ENCODE measurements at places on chromosomes 4 and X.
A peak's percentile ranks its signal among the peaks of the same experiment; 100 is the strongest.

GRCh38 chr4:7818399-7818911 lies 121.2 kb downstream of the AFAP1 start:
- peak; percentile 57 for DNase-seq

DNA sequence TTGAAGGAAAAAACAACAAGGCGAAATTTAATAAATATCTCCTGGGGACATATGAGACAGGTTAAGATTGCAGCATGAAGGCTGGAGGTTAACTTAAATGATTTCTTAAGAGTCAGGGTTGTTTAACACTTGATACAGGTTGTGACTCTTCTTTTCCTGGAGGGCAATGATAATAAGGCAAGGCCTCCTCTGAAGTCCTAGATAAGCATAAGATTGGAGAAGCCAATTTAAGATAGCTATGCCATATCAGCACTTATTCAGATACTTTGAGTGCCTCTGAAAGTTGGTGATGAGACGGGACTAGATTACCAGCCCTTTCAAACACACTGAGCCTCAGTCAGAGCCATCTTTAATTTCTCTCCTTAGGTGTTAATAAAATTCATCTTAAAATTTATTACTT lies 350.8 kb downstream of the FBXO8 start:
- DNase-seq, result no peak

GRCh38 chr4:8821151-8821950 lies 50.3 kb downstream of the HMX1 start:
- DNase-seq, result no peak

- no peak for DNase-seq
These were observed 154.4 kb downstream of the EFNB1 start for GRCh38 chrX:68983004-68983857.

- DNase-seq, result no peak
These were observed 8.3 kb downstream of the HCCS start for GRCh38 chrX:11119313-11119943.

DNA sequence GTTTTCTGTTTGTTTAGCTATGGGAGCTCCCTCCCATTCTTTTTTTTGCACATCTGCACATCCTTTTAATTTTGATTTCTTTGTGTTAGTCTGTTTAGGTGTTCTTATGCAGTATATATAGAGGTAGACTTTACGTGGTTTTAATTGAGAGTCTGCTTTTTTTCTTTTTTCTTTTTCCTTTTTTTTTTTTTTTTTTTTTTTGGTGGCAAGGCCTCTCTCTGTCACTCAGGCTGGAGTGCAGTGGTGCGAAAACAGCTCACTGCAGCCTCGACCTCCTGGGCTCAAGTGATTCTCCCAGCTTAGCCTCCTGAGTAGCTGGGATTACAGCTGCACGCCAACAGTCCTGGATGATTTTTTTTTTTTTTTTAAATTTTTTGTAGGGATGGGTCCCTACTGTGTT lies 68.2 kb downstream of the FAM193A start:
- DNase-seq, result no peak

- no peak for DNase-seq
These were observed 88.5 kb downstream of the PAPSS1 start for GRCh38 chr4:107631560-107631959.

- DNase-seq, result no peak
These were observed at the start of gene SH2D1A for GRCh38 chrX:124346117-124346876. Gene SH2D1A (plus strand): TSS chrX:124346563. CDS start chrX:124346643, 80 bp downstream.

DNA sequence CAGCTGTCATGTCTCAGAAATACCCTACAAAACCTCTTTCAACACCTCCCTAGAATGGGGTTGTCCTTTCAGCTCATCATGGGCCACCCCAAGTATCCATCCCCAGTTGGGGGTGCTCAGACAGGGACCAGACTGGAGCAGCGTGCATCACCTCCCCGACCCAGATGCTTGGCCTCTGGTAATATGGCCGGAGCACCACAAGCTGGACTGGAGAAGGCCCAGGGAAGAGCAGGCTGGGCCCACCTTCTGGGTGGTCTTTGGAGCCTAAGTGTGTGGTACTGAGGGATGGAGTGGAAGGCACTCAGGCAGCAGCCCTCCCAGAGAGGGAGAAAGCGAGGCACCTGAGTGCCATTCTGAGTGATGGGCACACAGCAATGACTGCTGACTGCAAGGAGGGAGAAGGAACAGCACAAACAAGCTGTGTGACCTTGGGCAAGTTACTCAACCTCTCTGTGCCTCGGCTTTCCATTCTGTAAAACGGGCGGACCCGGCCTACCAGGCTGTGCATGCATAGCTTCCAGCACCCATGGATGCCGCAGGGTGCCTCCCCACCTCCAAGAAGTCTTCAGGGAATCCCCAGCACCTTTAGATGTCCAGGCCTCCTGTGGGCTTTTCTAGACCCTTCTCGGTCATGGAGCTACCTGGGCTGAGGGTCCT lies 228.2 kb downstream of the AFAP1 start:
- DNase-seq, result no peak

DNA sequence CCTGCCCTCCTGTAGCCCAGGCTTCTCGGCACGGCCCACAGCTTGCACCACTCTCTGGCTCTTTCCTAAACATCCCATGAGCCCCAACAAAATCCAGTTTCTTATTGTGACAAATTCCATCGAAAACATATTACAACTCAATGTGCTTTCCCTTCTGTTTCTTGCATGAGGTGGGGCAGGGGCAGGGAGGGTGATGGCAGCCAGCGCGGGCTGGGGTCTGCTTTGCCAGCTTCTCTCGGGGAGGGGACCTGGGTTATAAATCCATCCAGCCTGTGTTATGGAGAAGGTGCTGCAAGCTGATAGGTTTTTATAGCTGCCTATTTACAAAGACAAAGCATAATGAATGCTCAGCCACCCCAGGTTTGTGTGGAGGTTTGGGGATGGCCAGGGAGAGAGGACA lies 21.1 kb downstream of the PPP2R2C start:
- DNase-seq, result no peak

DNA sequence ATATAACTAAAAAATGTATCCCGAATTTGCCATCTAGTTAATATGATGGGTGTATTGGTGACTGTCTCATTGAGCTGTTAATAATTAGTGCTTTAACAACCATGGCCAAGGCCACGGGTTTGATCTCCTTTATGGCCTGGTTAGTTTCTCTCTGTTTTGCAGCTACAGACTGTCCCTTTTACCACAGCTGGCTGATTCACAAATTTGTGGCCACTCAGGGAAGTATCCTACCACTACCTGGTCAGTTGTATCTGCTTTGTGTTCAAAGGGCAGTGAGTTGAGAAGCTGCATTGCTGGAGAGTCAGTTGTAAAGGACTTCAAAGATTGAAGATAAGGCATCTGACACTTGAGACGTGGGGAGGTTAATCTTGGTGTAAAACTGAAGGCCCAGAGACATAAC lies 219.1 kb upstream of the BMP3 start:
- DNase-seq, result no peak

DNA sequence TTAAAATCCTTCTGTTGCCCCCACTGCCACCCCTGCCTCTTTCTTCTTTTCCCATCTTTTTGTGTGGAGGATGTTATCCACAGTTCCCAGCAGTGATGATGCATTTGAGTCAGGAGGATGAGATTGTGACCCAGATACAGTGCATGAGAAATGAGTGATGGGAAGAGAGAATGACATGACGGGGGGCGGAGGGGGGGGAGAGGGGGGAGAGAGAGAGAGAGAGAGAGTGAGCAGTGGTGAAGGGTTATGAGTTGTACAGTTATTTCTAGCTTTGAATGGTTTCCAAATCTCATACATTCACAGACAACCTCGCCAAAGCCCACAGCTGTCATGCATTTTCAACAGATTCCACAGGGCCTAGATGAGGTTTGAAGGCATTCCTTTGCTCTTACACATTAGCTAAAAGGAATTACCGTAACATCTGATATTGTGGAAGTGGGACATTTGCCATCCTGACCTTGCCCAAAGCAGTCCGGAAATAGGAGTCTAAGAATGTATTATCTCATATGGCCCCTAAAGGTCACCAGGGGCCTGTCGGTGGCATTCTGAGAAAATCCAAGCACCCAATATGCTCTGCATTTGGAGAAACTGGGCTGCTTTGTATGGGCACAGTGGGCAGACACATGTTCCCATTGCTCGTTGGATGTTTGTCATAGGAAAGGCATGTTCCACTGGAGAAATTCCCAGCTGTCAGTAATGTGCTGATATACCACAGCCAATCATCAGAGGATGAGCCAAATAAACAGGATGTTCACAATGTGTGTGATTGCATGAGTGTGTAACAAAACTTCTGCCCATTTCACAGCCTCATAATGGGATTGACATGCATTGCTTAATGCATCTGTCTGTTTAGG lies 435.8 kb downstream of the SPRY1 start:
- DNase-seq, result peak; percentile 100

DNA sequence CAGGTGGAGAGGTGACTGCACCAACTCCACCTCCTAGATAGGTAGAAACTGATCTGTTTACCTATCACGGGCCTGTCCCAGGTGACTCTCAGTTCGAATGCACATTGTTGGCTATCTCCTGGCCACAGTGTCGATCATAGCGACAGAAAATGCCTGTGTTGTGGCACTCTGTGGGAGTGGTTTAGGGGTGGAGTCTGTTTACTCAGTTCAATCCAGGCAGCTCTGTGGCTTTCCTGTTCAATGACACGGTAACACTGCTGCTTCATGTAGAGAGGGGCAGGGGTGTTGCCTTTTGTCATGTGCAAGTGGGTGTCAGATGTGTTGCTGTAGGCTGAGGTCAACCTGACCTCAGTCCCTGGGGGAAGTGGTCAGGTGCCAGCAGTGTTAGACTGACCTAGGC lies 1602.4 kb downstream of the TECRL start:
- DNase-seq, result no peak

- no peak for DNase-seq
These were observed 100.8 kb downstream of the SYTL5 start for GRCh38 chrX:38106991-38107655.

- no peak for DNase-seq
These were observed 11.5 kb upstream of the GPM6B start for GRCh38 chrX:13828392-13828791.

- peak; percentile 25 for DNase-seq
These were observed 366.0 kb upstream of the FGF13 start for GRCh38 chrX:139077281-139078250.

DNA sequence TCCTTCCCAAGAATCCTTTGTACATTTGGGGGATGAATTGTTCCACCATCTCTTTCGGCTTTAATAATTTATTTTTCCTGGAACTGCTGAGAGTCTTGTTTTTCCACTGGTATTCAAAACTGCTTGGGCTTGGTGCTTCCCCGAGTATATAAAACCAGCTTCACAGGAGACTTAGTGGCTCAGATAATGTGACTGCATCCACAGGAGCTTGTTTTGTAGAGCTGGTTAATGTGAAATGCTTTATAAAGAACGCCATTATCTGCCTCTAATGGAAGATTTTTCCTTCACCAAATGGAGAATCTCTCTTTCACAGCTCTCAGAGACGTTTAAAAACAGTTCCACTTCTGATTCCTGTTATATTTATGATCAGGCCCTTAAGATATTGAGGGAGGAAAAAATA lies 935.5 kb downstream of the RAB28 start:
- DNase-seq, result no peak

GRCh38 chrX:106615041-106615440 lies 3.3 kb downstream of the RADX start:
- no peak for DNase-seq

GRCh38 chr4:138751309-138751708 lies 264.3 kb upstream of the NOCT start:
- DNase-seq, result peak; percentile 85

DNA sequence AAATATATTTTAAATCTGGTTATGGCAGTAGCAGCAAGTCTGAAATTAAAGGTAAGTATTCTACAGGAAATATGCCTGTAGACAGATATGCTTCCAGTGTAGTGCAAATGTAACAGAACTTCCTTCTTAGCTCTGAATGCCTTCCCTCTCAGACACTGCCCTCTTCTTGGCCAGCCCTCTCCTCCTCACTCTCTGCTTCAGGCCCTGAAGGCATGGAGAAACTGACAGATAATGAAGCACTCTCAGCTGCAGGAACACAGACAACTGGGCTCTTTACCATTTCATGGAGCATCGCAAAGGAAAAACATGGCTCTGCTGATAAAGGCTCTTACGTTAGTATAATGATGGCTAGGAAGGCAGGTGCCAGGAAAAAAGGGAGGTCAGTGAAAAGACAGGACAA lies 431.5 kb upstream of the RASGEF1B start:
- DNase-seq, result no peak

GRCh38 chr4:119626420-119626819 lies 2.2 kb downstream of the PDE5A start:
- DNase-seq, result no peak

GRCh38 chr4:60590116-60590515 lies 610.0 kb upstream of the ADGRL3 start:
- no peak for DNase-seq

DNA sequence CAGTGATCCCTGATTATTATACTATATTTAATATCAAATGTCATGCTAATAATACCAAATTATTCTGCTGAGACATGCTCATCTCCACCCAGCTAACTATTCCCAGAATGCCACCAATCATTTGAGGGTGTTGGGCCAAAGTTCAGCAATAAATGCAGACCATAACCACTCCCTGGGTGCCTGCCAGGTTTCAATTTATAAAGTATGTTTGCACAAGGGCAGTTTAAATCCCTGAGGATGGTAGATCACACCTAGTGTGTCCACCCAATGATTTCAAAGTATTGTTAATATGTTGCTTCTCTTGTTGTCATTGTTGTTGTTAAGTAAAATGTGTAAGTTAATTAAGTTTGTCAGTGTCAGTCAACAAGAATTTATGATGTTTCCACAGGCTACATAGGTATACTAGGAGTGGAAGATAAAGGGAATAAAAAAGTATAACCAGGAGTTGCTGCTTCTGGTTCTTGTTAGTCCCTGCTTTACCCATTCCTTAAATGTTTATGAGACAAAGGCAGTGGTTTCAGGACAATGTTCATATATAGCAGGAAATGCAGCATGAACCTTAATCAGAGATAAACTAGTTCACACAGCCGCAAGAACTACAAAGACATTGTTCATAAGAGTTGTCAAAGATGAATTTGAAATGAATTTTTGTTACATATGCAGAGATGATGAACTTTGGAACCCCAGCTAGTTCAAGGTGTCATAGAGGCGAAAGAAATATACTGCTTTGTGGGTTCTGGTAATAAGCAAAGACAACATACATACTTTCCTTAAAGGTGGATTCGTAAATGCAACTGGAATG lies 25.5 kb downstream of the HPGD start:
- no peak for DNase-seq

GRCh38 chr4:73603854-73604584 lies 16.2 kb downstream of the RASSF6 start:
- DNase-seq, result no peak

- peak; percentile 93 for DNase-seq
These were observed at the start of gene EPHA5 for GRCh38 chr4:65670331-65671031. Gene EPHA5 (minus strand): TSS chr4:65670489. CDS start chr4:65669742, 747 bp downstream.

DNA sequence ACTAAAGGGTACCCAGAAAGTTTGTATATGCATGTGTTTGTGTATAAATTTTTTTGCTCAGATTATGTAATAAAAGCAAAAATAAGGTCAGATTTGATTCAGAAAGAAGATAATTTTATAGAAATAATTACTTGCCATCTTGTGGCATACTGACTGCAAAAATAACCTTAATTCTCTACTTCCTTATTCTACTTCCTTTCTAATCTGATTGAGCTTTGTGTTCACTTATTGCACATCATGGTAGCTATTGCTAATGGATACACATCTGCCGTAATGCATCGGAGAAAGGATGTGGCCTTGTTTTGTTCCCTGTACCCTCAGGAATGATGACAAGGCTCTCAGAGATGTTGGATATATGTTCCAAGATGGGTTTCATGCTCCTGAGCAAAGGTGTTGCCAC lies 10.5 kb upstream of the GNPDA2 start:
- DNase-seq, result no peak
